ENCODE measurements at places on chromosomes 7 and 10. TPM values are rescaled to one million over a fixed set of nuclear protein-coding genes. Genes with fewer than 3 reads are reported as not detected.

Gene KCNH2
- total RNA-seq, result 0.13 TPM

Gene GBF1
- total RNA-seq, result 12.7 TPM

Gene CPXM2
- under 0.01 TPM for total RNA-seq

Gene CYP26A1
- total RNA-seq, result not detected

Gene GNAI1
- total RNA-seq, result 89.5 TPM

Gene ZNF735
- total RNA-seq, result not detected

Gene MET
- total RNA-seq, result 156 TPM

Gene RBP3
- total RNA-seq, result not detected

Gene ADGRA1
- total RNA-seq, result not detected

Gene HMX2
- total RNA-seq, result not detected

Gene ADAM12
- total RNA-seq, result 1.8 TPM

Gene ITIH5
- total RNA-seq, result not detected

Gene PBLD
- total RNA-seq, result 0.53 TPM

GRCh38 chr10:91798649-91799611 is 704 bp downstream of the TNKS2 start:
- DNase-seq, result peak; percentile 69

DNA sequence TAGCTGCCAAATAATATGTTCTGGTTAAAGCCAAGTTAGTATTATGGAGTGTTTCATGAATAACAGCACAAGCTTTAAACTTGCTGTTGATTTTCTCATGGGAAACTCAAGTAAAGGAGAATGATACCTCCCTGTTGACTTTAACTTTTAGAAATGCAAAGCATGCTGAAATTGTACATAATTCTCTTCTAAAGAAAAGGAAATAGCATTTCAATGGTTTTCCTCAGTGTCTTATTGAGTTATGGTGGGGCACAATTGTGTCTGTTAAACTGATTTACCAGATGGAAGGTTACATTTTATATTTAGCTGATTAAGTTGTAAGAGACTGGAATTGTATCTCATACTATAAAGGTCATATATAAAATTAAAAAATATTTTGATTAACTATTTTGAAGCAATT is 119.3 kb downstream of the HDAC9 start:
- DNase-seq, result no peak

DNA sequence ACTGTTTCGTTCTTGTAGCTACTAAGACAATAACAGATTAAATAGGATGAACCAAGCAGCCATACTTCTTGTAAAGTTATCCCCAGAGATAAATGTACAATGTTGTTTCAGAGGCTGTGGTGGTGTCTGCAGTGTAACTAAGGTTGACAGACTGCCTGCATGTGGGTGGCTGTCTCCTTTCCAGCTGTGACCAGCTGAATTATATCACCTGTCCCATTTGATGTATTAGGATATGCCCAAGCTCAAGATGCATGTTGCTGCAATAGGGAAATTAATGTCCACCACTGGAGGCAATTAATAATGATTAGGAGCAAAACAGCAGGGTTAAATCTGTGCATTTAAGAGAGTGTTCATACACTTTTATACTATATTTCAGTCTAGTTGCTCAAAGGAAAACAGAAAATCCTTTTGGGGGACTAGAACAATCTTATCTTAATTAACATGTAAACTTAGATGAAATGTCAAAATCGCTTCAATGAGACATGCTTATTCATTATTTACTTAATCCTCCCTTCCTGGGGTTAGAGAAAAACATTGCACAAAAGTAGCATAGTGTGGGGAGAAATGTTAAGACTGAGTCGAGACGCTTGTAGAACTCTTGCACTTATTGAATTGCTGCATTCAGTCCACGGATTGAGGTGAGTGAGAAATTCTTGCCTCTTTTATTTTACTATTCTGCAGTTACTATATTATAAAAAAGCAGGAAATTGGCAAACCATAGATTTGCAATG is 269.0 kb downstream of the SNX10 start:
- DNase-seq, result peak; percentile 21

DNA sequence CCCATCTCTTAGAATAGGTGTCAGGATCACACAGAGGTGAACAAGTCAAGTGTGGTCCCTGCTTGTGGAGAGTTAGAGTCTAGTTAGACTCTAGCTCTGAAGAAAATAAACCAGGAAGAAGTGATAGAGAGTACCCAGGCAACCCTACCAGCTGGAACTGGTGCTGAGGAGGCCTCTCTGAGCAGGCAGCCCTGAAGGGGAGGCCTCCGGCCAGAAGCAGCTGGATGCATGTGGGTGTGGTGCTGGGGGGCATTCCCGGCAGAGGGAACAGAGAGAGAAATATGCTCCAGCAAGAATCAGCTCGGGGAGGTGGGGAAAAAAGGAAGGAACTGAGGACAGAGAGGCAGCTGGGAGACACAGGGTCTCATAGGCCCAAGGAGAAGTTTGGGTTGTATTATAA is 68.6 kb downstream of the APBB1IP start:
- no peak for DNase-seq

GRCh38 chr7:127256041-127256725 is 3.4 kb upstream of the GRM8 start:
- peak; percentile 81 for DNase-seq

- peak; percentile 22 for DNase-seq
Observed at GRCh38 chr7:149838992-149839408, 825 bp downstream of the ZNF862 start.

- no peak for DNase-seq
Observed at GRCh38 chr7:114785496-114785895, 136.4 kb upstream of the MDFIC start.

- DNase-seq, result peak; percentile 73
Observed at GRCh38 chr10:62336404-62336803, 37.8 kb upstream of the ZNF365 start.

DNA sequence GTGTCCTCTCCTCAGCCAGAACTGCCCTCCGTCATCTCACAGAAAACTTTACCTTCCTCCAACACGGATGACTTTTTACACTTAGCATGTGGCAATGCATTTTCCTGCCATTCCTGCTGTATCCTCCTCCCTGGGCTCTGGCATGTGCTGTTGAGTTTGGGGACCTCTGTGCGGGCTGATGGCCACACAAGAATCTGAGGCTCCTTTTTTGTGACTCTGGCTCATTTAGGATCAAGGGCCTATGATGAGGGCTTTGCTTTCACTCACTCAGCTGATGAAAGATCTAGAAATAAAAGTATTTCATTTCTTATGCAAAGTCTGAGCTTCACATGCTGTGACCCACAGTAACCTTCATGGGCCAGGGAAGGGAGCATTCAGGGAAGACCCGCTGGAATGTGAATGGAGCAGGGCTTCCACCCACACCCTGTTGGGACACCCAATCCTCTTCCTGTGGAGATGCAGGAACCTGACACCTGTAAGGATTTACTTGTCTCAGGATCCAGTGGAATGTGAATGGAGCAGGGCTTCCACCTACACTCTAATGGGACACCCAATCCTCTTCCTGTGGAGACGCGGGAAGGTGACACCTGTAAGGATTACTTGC is 500.3 kb upstream of the MKI67 start:
- no peak for DNase-seq

GRCh38 chr7:4883033-4883371 is 514 bp downstream of the RADIL start:
- no peak for DNase-seq

- DNase-seq, result peak; percentile 76
Observed at GRCh38 chr10:91349381-91349780, 60.8 kb upstream of the HECTD2 start.

- DNase-seq, result peak; percentile 72
Observed at GRCh38 chr7:130941322-130942210, 207.6 kb upstream of the KLF14 start.

DNA sequence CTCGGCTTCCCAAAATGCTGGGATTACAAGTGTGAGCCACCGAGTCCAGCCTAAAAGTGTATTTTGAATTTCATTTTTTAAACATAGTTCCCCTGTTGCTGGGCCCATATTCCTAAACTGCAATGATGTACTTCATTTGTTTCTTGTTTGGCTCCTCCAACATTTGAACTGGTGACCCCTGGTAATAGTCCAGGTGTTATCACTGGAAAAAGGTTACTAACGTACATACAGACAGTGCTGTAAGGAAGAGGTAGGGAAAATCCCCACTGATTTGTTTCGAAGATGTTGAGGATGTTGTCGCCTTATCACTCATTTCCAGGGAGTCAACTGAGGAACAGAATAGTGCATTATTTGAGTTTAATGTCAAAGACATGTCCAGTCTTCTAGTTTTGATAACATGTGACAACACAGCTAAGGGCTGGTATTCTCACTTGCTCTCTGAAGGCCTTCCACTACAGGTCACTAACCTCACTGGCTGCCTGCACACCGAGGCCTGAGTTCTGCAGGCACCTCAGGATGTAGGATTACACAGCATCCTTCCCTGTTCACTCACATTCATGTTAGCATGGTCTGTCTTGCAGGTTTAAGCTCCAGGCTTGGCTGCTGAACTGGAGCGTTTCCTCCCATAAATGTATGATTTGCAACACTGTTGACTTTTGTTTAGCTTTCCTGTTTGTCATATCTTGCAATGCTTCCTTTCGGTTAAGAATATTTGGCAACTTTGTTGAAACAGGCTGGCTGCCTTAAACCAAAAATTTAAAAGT is 362.8 kb downstream of the INHBA start:
- DNase-seq, result peak; percentile 34

- no peak for DNase-seq
Observed at GRCh38 chr10:49243610-49244283, 55.2 kb upstream of the C10orf71 start.

- DNase-seq, result no peak
Observed at GRCh38 chr10:37476285-37476684, 350.9 kb downstream of the ANKRD30A start.

DNA sequence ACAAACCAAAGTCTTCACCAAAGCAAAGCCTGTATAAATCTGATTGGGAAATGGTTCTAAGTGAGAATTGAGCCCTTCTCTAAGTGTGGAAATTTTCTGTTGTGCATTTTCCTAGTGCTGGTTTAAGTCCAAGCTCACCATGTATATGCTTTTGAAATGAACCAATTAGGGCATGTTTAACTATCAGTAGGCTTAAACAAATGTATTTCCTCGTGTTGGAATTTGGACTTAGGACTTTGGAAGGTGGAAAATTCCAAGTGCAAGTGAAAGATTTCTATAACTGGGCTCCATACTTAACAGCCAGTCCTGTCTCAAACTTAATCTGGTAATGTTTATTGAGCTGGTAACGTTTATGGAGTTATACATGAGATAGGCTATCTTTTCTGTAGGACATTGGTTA is 28.5 kb downstream of the CCNY start:
- no peak for DNase-seq

DNA sequence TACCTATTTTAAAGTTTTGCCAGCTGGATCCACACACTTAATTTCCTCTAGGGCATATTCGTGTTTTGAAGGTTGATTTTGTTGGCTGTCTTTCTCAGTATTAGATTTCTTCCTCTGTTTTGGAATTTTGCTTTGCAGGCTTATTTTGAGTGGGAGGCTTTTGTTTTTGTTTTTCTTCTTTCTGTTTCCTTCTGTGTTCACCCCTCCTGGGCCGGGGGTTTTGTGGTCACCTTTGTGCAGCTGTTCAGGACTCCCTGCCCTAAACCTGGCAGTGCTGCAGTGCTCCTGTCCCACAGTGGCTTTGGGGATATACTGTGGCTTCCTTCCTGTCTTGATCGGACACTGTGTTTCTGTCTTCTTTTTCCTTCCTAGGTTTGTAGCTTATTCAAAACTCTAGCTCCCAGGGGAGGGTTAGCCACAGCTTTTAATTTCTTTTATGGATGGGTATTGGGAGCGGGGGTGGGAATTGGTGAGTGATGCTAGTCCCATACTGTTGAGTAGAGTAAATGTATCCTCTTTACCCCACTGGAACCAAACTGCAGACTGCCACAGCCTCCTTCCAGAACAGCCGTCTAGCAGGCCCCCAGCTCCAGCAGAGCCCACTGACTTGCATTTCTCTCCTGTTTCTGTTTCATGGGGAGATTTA is 228.7 kb upstream of the FZD8 start:
- DNase-seq, result no peak

DNA sequence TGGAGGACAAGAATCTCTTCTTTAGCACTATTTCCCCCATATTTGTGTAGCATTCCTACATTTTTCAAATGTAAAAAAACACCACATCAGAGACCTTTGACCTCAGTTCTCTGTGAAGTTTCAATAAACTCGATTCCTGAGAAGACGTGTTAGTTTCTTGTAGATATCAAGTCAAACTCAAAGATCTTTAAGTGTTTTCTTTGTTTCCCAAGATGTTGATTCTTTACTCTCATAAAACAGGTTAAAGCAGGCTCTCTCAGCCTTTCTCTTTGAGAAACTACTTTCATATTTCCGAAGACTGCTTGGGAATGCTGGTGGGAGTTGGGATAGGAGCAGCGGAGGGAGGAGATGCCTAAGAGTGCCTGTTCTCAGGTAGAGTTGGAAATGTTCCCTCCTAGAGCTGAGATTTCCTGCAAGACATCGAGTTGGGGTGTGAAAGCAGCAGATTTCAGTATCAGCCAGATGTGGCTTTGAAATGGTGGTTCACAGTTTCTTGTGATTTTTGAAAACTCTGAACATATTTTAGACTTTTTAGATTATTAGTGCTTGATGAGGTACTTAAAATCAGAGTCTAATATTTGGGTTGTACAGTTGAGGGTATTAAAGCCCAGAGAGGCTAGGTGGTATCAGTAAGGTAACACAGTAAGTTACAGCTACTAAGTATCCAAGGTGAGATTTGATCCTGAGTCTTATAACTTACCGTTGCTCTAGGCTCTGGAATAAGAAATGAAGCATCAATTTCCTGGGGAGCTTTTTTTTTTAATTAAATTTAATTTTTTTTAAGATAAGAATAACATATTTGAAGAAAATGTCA is 13.9 kb downstream of the ADK start:
- DNase-seq, result no peak

DNA sequence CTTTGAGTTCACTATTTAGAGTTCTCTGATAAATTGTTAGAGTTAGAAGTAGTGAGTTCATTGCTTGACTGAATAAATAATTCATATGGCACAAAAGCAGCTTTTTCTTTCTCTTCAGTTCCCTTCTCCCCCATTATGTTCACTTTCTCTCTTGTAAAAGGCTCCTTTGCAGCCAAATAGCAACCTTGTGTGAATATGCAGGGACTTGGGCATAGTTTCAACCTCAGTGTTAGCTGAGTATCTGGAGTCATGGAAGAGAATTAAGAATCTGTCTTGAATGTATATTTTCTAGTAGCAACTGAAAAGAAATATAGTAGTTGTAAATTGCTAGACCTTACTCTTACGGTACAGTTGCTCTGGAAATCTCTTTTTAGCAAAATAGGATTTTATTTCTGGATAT is 31.9 kb downstream of the ZEB1 start:
- no peak for DNase-seq

- peak; percentile 86 for DNase-seq
Observed at GRCh38 chr10:69456880-69457693, 5.8 kb downstream of the TSPAN15 start.

DNA sequence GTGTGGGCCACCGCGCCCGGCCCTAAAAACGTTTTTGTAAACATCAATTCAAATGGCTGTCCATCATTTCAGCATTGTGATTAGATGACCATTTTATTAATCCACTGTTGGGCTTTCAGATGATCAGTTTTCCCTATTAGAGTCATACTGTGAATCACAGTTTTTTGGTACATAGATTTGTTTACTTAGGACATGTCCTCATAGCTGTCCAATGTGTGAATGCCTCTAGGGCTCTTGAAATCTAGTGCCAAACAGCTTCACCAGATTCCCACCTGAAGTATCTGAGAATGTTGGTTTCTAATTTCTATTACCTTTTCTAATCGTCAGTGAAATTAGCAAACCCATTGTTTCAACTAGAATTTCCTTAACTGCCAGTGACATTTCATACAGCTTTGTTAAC is 66.8 kb downstream of the UPF2 start:
- peak; percentile 78 for DNase-seq

Data from bronchial epithelial cell (primary cell).